Upper lobe of right lung (tissue), 1 donor: ENCODE measurements at places on chromosomes 1 and 21. TPM values are rescaled to one million over a fixed set of nuclear protein-coding genes. Genes with fewer than 3 reads are reported as not detected.
A peak's percentile ranks its signal among the peaks of the same experiment; 100 is the strongest.

DNA sequence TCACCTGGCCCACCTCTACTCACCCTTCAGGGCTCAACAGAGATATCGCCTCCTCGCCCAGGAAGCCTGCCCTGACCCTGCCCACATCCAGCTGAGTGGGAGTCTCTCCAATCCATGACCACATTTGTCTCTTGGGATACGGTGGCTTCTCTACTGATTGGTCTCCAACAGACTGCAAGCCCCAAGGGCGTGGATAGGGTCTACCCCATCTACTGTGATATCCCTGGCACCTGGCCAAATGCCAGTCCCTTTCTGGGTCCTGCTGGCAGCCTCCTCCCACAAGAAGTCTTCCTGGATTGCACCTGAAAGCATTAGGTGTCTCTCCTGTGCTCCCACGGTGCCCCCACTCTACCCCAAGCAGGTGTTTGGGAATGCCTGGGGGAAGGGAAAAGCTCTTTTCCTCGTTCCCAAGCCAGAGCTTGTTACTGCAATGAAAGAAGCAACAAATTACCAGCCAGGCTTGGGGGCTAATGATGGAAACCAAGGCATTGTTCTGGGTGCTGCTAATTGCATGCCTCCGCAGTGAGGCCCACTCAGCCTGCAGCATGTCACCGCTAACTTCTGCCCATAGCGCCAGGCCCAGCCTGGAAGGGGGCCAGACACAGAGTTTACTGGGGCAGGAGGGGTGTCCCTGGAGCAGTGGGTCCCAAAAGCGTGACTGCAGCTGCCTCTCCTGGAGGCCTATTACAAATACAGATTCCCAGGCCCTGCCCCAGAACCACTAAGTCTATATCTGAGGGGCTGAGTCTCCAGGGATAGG, 90.7 kb upstream of the IFFO2 start:
- peak; percentile 36 for DNase-seq
- no peak overlapping the region for H3K27ac ChIP-seq
- no peak overlapping the region for H3K4me3 ChIP-seq
- no peaks in the 10 kb centered on the region for H3K4me1 ChIP-seq
- no peaks in the 10 kb centered on the region for H3K36me3 ChIP-seq

- H3K27ac ChIP-seq: no peak overlapping the region
- H3K27me3 ChIP-seq: peaks cover 9% of the 10 kb centered on the region
- DNase-seq: no peak
- no peaks in the 10 kb centered on the region for H3K4me1 ChIP-seq
- no peaks in the 10 kb centered on the region for H3K36me3 ChIP-seq
- no peak overlapping the region for H3K4me3 ChIP-seq
Measured at GRCh38 chr1:38614861-38615260, 244.7 kb downstream of the RRAGC start.

DNA sequence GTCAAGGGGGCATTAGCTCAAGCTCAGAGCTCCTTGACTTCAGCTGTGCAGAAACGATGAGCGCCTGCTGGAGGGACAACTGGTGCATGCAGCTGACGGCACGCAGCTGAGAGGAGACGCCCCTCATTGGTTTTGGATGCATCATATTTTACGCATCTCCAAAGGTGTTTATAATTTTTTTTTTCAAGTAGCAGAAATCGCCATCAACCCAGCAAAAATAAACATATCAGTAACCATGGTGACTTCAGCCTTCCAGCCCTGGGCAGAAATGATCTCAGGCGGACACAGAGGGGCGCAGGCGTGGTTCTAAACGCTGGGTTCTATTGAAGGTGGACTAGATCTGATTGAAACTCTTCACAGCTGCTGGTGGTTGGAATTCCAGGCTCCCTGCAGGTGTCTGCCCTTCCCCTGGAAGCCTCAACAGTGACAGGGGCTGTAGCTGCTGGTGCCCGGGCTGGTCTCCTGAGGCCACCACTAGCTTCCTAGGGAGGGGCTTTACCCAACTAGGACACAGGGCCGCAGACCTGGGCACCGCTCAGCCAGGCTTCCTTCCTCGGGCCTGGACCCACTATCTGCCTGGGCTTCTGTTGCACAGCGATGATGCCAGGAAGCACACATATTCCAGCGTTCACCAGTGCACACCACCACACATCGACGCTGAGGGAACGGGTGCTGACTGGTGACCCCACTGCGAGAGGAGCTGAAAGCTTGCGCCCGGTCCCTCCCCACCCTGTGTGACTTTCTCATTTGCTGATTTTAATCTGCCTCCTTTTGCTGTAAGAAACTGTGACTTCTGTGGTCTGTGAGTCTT, 63.7 kb upstream of the ABCG1 start:
- H3K4me1 ChIP-seq: peaks cover 18% of the 10 kb centered on the region
- no peak overlapping the region for H3K4me3 ChIP-seq
- no peak overlapping the region for H3K27ac ChIP-seq

DNA sequence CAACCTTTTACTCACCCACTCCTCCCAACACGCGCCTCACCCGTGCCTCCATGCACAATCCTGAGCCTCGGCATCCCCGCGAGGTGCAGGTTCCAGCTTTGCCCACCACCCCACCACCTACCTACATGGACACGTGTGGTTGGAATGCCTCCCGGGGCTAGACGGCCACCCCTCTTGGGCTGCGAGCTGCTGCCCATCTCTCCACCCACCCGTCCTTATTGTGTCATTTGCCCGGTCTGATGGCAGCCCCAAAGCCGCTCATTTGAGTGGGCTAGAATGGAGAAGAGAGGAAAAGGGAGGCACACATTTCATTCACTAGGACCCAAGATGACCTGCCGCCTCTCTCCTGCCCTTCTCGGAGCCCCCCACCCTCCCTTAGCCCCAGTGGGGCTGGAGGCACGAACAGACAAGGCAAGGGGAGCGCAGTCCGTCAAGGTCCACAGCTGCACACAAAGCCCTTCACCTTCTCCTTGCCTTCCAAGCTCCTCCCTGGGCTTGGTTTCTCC, 785 bp downstream of the ZNF697 start:
- H3K27me3 ChIP-seq: no peaks in the 10 kb centered on the region
- peaks cover 15% of the 10 kb centered on the region for H3K4me1 ChIP-seq
- peak overlapping the region; percentile 80 for H3K27ac ChIP-seq
- peak overlapping the region; percentile 76 for H3K4me3 ChIP-seq
- peak; percentile 67 for DNase-seq

GRCh38 chr1:5962265-5963105, 29.7 kb downstream of the NPHP4 start:
- no peaks in the 10 kb centered on the region for H3K27me3 ChIP-seq
- DNase-seq: peak; percentile 49
- no peak overlapping the region for H3K27ac ChIP-seq
- no peak overlapping the region for H3K4me3 ChIP-seq
- no peaks in the 10 kb centered on the region for H3K4me1 ChIP-seq

DNA sequence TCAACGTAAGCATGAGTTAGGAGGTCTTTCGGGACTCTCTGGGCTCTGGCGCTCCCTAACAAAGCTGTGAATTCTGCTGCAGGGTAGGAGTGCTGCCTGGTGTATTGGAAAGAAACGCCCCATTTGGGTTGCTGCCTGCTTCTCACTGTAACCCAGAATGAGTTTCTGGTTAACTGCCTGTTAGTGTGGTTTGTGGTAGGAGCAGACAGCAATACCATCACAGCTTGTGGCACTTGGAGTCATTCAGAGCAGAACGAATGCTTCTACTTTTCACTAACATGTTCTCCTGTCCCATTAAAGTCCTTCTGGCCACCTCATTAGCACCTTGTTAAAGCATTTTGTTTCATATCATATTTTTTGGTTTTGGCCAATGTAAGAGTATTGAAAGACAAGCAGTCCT, 18.1 kb downstream of the MAP3K7CL start:
- H3K27ac ChIP-seq: no peak overlapping the region
- DNase-seq: no peak
- no peaks in the 10 kb centered on the region for H3K36me3 ChIP-seq
- H3K4me1 ChIP-seq: peaks cover 5% of the 10 kb centered on the region
- H3K4me3 ChIP-seq: no peak overlapping the region
- H3K27me3 ChIP-seq: no peaks in the 10 kb centered on the region

DNA sequence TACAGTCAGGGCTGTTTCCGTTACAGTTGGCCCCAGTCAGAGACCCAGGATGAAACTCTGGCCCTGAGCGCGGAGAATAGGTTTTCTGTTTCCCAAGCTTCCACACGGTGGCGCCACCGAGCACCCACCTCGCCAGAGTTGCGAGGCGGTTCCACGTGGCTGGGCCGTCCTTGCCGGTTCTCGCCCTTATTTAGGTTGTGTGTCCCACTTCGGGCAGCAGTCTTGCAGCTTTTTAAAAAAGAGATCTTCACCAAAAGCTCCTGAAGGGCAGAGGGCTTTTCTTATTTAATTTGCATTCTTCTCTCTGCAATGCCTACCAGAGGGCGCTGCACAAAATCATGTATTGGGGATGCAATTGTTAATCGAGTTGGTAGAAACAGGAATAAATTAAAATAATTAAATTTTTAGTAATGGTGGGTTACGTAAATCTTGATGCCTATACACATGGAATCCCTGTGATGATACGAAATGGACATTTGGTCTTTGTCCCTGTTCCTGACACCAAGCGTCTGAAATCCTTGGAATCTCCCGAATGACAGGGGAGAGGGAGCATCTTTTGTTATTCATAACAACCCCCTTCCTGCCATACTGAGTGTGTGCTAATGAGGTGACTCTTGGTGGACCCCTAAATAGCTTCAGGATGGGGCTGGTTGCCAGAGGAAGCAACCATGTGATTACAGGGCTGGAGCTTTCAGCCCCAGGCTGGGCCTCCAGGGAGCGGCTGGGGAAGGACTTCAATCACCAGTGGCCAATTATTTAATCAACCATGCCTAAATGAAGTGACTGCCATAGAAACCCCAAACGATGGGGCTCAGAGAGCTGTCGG, 5.6 kb upstream of the S100A7 start:
- H3K27ac ChIP-seq: no peak overlapping the region
- H3K36me3 ChIP-seq: no peaks in the 10 kb centered on the region
- peak; percentile 80 for DNase-seq
- H3K4me3 ChIP-seq: no peak overlapping the region

DNA sequence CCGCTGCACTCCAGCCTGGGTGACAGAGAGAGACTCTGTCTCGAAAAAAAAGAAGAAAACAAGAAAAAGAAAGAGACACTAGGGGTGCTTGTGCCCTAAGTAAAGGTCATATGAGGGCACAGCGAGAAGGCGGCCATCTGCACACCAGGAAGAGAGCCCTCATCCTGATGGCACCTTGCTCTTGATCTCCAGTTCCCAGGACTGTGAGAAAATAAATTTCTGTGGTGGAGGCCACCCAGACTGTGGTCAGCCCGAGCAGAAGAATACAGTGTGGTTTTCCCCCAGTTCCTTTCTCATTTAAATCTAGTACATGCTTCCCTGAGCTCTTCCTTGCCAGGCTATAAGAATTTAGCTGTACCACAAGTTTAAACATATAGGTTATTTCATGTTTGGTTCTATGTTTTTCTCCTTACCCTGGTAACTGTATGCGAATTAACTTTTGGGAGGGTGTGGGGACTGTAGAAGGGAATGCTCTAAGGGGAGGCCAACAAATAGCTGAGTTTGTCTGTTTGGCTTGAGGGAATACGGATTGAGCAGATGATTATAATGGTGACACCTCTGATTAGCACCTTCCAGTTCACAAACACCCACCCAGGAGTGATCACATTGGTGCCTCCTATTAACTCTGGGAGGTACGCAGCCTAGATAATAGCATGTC, 119.6 kb upstream of the ERRFI1 start:
- DNase-seq: no peak
- no peaks in the 10 kb centered on the region for H3K27me3 ChIP-seq
- no peaks in the 10 kb centered on the region for H3K4me1 ChIP-seq

DNA sequence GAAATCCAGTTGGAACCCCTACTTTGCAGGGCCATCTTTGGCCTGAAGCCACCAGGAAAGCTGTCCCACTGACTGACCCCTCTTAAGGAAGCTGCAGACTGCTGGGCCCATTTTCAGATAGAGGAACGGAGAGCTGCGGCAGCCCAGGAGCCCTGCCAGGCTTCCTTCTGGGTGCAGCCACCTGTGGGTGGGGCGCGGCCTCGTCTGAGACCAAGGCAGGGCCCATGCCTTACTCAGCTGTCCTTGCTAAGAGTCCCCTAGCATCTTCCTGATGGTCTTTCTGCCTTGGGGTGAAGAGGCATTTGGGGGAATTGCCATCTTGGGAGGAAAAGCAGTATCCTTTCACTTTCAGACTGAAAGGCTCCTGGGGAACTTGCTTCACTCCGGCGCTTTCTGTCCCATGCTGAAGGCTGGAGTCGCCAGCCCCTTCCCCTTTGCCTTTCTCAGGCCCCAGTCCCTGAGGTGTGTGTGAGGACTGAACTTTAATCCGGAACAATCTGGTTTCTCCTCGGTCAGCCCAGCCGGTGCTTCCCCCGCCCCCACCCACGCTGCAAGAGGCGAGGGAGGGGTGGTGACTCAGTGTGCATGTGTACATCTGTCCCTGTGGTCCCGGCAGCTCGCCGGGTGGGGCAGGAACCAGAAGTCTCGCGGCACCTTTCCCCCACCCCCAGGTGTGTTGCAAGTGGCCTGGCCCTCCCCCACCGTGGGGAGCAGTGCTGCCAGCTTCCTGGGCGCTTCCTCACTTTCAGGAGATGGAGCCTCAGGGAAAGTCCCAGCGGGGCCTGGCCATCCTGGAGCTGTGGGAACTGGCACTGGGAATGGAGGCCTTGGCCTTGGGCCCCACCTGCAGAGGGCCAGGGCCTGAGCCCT, 5.1 kb downstream of the ZC3H12A start:
- no peaks in the 10 kb centered on the region for H3K27me3 ChIP-seq
- peak; percentile 97 for DNase-seq
- H3K4me3 ChIP-seq: peak overlapping the region; percentile 86
- H3K27ac ChIP-seq: peak overlapping the region; percentile 91

DNA sequence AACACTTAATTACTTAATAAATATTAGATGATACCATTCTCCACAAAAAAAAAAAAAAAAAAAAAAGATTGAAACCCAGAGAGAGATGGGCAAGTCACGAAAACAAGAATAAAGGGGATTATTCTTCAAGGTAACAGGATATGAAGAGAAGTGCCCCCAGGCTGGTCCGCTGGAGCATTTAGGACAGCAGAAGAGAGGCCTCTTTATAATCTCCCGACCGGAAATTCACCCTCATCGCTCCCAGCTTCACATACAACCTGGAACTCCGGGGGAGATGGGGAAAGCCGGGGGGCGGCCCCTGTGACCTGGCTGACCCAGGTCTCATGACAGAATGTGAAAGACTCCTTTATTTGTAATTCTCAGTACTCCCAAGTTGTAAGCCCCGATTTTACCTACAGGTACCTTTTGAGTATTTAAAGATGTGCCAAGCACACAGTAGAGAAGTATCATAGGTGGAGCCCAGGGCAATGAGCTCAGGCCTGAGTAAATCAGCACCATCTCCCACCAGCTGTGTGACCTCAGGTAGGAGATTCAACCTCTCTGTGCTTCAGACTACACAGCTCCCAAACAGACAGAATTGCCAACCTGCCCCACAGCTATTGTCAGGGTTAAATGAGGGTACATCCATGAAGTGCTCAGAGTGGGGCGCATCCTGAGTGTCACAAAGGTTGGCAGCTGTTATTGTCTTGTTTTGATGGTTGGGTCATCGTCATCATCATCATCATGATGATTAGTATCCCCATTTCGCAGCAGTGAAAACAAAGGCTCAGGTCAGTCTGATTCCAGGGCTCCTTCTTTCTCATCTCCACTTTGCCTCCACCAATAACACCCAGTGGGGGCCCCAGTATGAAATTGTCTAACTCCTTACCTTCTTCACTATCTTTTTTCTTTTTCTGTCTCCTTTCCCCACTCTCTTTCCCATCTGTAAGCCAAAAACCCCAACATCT, 148.4 kb downstream of the PSMG1 start:
- H3K4me1 ChIP-seq: peaks cover 16% of the 10 kb centered on the region
- no peaks in the 10 kb centered on the region for H3K27me3 ChIP-seq
- no peak for DNase-seq
- no peaks in the 10 kb centered on the region for H3K36me3 ChIP-seq
- H3K4me3 ChIP-seq: no peak overlapping the region
- H3K27ac ChIP-seq: peak overlapping the region; percentile 76

FMO5 gene
- 95.9 TPM for total RNA-seq

GJA4 gene
- total RNA-seq: 20.0 TPM

HHIPL2 gene
- not detected for total RNA-seq

FAM72B gene
- 0.55 TPM for total RNA-seq
